ENCODE measurements at places on chromosomes 3 and 15. TPM values are rescaled to one million over a fixed set of nuclear protein-coding genes. Genes with fewer than 3 reads are reported as not detected.

- DNase-seq, result no peak
These were observed 12.0 kb downstream of the RAB6B start for GRCh38 chr3:133883641-133884040.

DNA sequence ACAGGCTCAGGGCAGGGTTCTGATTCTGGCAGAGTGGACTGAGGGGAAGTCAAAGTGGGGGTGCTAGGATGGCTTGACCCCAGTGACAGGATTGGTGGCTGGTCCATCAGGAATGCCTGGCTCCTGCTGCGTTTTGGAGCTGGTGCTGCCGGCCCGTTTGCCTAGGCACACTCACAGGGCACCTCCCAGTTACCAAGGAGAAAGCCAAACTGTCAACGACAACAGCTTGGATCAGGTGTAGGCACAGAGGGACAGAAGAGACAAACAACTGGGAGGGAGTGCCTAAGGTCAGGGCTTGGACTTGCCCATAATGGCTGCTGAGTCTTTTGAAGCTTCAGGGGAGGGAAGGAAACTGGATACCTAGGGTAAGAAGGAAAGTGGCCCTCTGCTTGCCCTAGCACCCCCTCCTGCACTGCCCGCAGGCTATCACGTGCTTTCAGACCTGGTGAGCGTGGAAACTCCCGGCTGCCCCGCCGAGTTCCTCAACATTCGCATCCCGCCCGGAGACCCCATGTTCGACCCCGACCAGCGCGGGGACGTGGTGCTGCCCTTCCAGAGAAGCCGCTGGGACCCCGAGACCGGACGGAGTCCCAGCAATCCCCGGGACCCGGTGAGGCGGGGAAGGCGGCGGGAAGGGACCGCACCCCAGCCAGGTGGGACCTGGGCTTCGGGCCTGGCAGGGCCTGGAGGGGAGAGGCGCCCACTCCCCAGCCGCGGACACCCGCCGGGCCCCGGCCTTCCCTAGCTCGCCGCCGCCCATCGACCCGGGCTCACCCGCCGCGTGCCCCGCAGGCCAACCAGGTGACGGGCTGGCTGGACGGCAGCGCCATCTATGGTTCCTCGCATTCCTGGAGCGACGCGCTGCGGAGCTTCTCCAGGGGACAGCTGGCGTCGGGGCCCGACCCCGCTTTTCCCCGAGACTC is 5.1 kb downstream of the DUOX1 start:
- no peak for DNase-seq

DNA sequence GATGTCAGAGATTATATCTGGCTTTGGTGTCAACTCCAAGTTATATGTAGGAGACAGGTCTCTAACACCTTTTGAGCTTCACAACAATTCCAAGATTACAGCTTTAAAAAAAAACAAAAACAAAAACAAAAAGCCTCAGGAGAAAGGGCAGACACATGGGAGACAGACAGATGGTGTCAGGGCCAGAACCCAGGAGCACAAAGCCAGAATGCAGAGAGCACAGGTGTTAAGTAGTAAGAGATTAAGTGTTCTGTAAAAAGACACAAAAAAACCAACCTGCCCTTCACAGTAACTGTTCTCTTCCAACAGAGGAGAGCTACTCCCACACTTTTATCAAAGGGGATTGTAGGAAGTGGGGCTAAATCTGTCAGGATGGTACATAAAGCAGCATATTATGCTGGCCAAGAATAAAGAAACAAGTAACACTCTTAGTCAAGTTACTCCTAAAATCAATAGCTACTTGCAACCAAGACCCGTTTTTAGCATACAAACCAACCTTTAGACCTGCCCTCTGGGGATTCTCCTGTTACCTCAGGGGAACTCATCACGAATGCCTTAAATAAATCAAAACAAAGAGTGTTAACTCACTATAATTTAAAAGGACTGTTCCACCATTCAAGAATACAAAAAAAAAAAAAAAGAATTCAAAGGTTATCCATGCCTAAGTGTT is 5.9 kb downstream of the CPEB1 start:
- DNase-seq, result no peak

The CPNE9 gene
- not detected for total RNA-seq

GRCh38 chr3:24129549-24129948 is 184.5 kb downstream of the NR1D2 start:
- no peak for DNase-seq

The SPINK8 gene
- total RNA-seq, result not detected

- DNase-seq, result no peak
These were observed 97.6 kb downstream of the SAMMSON start for GRCh38 chr3:70097084-70097483.

The RBP2 gene
- not detected for total RNA-seq

The CIB2 gene
- total RNA-seq, result 6.2 TPM

GRCh38 chr3:110391640-110392395 is 679.8 kb upstream of the NECTIN3 start:
- no peak for DNase-seq

- no peak for DNase-seq
These were observed 91.1 kb downstream of the OSBPL10 start for GRCh38 chr3:31890007-31890406.

GRCh38 chr15:92600856-92601255 is 54.7 kb downstream of the FAM174B start:
- DNase-seq, result peak; percentile 51

The MBD4 gene
- total RNA-seq, result 37.5 TPM

DNA sequence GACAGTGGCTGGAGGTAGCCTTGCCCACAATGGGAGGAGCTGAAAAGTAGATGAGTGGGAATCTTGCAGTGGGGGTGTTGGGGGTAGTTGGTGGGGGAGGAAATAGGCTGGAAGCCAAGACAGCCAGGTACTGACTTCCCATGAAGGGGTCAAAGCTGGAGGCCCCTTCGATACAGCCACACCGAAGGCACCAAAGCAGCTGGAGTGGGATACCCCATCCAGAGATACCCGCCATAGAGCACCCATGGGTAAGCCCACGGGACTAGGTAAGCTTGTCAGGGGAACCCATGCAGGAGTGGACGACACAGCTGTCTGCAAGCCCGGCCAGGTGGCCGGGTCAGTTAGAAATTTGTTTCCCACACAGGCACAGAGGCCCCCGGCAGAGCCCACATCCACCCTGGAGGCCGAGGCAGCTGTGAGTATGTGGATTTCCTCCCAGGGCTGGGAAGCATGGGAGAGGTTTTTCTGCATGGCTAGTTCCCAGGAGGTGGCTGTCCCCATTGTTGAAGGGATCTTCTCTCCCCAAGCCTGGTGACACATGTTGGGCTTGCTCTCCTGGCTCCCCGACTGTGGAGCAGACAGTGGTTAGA is 28.6 kb downstream of the PRR23E start:
- peak; percentile 15 for DNase-seq

- no peak for DNase-seq
These were observed 176.4 kb downstream of the APBA2 start for GRCh38 chr15:29062179-29062591.

- peak; percentile 56 for DNase-seq
These were observed 739 bp upstream of the AMOTL2 start for GRCh38 chr3:134374791-134375581.

GRCh38 chr3:8764528-8764927 is 4.9 kb downstream of the OXTR start:
- no peak for DNase-seq

The NR2E3 gene
- not detected for total RNA-seq

The TMEM158 gene
- total RNA-seq, result 160 TPM

- no peak for DNase-seq
These were observed 8.5 kb downstream of the GRM2 start for GRCh38 chr3:51715231-51715976.

The CADPS gene
- 0.59 TPM for total RNA-seq

DNA sequence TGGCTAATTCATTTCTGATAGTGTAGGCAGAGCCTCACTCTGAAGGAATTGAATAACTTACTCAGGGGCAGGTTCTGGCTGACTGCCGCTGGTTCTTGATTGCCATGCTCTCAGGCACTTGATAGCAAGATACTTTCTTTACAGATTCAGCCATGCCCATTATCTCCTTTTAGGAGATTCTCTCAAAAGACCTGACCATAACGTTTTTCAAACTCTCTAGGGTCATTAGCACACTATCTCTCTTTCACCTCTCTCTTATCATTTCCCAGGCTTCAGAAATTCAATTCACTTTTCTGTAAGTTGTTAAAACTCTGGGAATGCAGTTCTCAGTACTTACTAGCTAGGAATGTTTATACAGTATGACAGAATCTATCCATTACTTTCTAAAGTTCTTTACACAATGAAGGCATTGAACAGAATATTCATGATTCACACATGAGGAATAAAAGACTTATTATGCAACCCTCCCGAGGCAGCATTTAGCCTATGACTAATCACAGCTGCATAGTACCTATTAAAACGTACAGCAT is 850.3 kb upstream of the CADM2 start:
- DNase-seq, result peak; percentile 68

The CASR gene
- not detected for total RNA-seq

DNA sequence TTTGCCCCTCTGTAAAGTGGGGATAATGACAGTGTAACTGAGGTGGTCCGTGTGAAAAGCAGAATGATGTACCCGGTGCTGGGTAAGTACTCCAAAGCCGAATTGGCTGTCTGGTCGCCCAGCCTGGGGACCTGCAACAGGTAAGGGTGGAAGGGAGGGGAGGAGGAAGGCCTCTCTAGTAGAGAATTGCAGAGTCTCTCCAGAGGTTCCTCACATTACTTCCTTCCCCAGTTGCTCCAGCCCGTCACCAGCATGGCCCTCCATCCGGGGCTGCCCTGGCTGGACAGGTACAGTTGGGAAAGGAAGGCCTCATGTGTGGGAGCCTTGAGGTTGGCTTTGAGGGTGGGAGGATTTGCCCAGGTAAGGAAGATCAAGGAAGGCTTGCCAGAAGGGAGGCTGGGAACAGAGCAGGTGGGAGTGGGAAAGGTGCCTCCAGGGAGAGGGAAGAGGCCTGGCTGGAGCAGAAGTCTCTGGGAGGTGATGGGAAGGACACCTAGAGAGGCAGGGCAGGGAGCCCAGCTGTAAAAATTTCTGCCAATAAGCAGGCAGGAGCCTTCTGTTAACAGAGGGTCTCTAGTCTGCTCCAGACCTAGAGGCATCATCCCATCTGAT is 1.7 kb upstream of the PSTPIP1 start:
- no peak for DNase-seq

The TASOR gene
- total RNA-seq, result 69.0 TPM

- DNase-seq, result peak; percentile 35
These were observed 108.5 kb downstream of the SAMMSON start for GRCh38 chr3:70108072-70108471.

DNA sequence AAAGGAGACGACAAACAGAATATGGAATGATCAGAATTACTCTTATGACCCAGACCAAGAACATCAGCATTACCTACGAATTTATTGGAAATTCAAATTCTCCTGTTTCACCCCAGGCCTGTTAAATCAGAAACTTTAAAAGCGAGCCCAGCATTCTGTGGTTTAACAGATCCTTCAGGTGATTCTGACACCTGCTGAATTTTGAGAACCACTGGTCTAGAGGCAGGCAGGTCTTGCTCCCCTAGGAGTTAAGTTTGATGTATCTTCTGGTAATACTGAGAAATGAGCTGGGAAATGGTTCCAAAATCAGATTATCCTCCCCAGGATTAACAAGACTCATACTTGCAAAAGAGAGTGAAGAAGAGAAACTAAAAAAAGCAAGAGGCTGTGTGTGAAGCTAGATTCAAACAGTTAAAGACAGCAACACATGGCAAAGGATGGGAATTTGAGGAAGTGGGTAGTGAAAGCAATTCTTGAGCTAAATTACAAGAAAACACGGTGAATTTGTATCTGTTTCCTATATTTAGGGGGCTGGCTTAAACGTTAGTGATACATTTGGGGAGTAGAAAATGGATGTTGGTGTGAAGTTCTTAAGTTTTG is 66.0 kb downstream of the FLNB start:
- no peak for DNase-seq

DNA sequence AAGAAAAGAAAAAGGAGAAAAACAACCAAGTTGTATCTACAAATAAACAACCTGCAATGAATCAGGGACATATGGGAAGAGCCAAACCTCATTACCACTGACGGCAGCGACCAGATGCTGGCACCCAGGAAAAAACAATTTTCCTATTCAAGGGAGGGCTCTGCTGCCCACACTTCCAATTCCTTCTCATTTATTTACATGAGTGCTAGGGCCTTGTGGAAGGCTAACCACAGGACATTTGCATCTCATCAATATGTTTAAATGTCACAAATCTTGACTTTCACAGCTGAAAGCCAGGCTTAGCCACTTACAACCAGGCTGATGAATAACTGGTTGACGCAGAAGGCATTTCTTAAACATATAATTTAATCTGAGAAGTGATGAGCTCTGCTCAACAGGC is 36.0 kb downstream of the RFTN1 start:
- peak; percentile 73 for DNase-seq

GRCh38 chr3:137866933-137867332 is 102.8 kb downstream of the SOX14 start:
- DNase-seq, result no peak

GRCh38 chr3:57555738-57556458 is at the start of gene PDE12:
PDE12 (plus strand) TSS chr3:57556274; CDS start chr3:57556380, 106 bp downstream.
- peak; percentile 93 for DNase-seq

- DNase-seq, result no peak
These were observed 298.3 kb downstream of the ROBO2 start for GRCh38 chr3:77338195-77338594.

The CSNK1G1 gene
- total RNA-seq, result 23.7 TPM

- DNase-seq, result no peak
These were observed 462.0 kb downstream of the GBE1 start for GRCh38 chr3:81299481-81299880.

The APH1B gene
- 24.5 TPM for total RNA-seq

- DNase-seq, result no peak
These were observed 6.3 kb downstream of the STARD5 start for GRCh38 chr15:81317642-81318017.

All from RPMI7951 (cell line).